Kidney epithelial cell (primary cell): ENCODE measurements at places on chromosomes 6 and 20.

DNA sequence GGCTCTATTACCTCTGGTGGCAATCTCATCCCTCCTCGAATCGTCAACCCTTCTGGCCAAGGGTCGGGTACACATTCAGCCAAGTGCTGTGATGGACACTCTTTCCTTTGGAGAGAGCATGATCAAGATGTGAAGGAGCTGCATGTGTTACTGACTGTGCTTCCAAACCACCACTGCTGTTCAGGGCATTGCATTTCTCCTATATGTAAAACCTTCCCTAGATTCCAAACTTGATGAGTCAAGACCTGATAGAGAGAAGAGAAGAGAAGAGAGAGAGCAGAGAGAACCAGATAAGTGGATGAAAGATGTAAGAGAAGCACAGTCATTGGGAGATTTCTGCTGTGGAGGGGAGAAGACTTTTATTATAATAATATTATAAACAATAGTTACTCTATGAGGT is 162.2 kb downstream of the KCNQ5 start:
- no peak for DNase-seq

- peak; percentile 39 for DNase-seq
Observed at GRCh38 chr6:155050311-155050710, 55.2 kb downstream of the TIAM2 start.

GRCh38 chr20:63767456-63767855 is 27.9 kb downstream of the SLC2A4RG start:
- no peak for DNase-seq

DNA sequence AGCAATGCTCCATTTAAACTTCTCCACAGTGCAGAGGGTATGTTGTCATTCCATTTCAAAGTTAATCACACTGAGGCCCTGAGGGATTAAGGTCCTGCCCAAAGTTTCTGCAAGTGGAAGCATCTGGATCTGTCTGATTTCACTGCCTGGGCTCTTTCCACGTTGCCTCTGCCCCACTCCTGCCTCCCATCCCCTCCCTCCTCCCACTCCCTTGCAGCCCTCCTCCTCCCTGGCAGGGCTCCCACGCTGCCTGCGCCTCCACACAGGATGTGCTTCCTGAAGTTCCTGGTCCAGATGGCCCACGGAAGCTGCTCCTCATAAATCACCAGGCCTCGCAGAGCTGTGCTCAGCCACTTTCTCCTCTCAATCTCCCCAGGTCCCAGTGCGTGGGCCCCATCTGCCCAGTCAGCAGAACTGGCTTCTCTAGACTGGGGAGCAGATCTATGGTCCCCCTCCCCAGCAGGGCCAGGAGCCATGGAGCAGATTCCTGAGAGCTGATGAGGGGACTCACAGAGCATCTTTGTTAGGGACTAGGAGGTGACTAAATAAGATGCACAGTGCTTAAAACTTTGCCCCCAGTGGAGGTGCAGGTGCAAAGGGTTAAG is 65.4 kb upstream of the MAFB start:
- DNase-seq = no peak

DNA sequence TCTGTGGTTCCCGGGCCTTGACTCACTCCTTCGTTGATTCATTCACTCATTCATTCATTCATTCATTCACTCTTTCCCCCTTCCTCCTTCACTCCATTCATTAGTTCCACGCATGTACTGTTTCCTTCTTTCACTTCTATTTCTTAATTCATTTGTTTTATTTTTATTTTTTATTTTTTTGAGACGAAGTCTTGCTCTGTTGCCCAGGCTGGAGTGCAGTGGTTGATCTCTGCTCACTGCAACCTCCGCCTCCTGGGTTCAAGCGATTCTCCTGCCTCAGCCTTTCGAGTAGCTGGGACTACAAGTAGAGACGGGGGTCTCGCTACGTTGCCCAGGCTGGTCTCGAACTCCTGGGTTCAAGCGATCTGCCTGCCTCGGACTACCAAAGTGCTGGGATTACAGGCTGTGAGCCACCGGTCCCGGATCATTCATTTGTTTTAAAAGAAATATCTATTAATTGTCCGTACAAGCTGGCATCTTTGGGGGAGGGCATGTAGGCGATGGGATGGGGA is 427 bp upstream of the NFKBIE start:
- no peak for DNase-seq

GRCh38 chr6:1612974-1613306 is 3.2 kb downstream of the FOXC1 start:
- DNase-seq = no peak

DNA sequence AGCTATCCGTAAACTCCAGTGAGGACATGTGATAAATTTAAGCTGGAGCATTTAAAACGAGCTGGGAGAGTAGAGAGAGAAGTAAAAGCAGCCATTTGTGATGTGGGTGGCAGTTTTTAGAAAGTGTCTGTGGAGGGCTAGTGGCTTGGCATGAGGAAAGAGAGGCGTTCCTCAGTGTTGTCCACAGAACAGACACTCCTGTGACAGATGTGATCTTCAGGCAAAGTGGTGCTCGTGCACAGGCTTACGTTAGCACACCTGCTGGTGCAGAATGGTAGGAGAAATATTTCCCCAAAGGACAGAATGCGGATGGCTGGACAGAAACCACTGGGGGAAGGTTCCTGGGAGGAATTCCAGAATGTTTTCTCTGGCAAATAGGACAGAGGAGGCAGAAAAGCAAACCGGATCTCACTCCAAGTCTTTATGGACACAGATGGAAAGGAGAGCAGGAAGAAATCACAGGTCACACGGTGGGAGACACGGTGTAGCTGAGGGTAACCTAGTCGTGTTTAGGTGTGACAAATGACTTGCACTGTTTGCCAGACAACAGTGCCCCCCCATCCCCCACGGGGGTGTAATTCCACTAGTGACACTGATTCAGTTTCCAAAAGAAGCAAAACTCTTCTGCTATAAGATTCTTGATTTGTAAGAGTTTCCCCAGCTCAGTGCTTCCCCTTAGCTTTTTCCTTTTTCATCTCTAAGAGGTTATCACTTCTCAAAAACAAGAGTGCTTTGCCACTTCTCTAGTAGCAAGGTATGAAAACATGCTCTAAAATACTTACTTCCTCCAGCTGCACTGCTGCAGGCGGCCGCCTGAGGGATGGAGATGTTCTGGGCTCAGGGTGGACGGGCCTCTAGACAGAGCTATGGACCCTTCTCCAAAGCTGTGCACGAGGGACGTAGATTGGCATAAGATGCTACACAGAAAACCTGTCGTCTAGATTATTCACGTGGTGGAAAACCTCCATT is 293.2 kb downstream of the QKI start:
- DNase-seq = no peak

DNA sequence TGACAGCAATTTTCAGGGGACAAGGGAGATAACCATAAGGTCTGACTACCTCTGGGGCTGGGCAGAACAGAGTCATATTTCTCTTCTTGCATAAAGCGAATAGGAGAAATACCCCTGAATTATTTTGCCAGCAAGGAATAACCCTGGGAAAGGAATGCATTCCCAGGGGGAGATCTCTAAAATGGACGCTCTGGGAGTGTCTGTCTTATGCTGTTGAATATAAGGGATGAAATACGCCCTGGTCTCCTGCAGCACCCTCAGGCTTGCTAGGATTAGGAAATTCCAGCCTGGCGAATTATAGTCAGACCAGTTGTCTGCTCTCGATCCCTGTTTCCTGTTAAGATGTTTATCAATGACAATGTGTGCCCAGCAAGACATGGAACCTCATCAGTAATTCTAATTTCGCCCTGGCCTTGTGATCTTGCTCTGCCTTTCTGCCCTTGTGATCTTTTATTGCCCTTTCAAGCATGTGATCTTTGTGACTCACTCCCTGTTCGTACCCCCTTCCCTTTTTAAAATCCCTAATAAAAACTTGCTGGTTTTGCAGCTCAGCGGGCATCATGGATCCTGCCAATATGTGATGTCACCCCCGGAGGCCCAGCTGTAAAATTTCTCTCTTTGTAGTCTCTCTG is 221.6 kb upstream of the HS3ST5 start:
- DNase-seq = no peak

DNA sequence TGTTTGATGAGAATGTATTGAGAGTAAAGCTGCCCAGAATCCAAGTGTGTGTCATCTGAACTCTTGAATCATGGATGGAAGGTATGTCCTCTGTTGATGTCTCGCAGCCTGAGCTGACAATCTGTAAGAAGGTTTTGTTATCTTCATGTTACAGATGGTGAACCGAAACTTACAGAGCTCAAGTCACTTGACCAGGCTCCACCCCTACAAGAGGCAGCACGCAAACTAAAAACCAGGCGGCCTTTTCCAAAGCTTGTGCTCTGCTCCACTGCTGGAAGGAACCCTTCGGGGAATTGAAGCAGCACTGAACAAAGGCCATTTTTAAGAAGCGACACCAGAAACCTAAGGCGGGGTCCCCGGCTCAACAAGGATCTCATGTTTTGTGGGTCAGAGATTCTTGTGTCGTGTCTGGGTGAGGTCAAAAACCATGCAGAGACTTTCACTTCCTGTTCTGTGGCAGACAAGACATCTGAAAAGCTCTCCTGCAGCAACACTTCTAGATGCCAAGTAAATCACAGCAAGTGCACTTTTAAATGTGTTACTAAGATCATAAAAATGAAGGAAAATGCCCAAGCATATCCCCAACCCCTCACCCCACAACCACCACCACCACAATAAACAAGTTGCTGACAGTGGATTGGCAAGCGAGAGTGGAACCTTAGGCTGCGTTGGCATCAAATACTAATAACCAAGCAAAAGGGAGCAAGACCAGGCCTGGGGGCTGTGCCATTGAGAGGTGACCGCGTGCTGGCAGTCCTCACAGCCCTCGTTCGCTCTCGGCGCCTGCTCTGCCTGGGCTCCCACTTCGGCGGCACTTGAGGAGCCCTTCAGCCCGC is 27.3 kb downstream of the NQO2 start:
- DNase-seq = no peak

DNA sequence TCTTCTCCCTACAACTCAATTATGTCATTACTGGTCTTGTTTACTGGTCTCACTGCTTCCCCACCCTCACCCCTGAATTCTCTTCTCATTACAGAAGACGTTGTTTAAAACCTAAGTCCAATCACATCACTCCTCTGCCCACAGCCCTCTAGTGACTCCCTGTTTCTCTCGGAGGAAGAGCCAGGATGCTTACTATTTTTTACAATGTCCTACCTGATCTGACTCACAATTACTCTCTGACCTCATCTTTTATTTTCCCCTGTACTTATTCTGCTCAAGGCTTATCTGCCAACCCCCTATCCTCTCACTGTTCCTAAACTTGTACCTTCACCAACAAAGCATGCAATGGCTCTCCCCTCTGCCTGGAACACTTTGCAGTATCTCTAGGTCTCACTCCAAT is 400.4 kb upstream of the PTCHD4 start:
- DNase-seq = no peak

- no peak for DNase-seq
Observed at GRCh38 chr6:132675002-132675401, 16.0 kb upstream of the TAAR1 start.

- DNase-seq = no peak
Observed at GRCh38 chr20:12762725-12763124, 246.0 kb upstream of the SPTLC3 start.

GRCh38 chr6:97304701-97305100 is 21.7 kb upstream of the MMS22L start:
- no peak for DNase-seq
